Epithelial cell of esophagus (primary cell): ENCODE measurements at places on chromosomes 1 and 21.

DNA sequence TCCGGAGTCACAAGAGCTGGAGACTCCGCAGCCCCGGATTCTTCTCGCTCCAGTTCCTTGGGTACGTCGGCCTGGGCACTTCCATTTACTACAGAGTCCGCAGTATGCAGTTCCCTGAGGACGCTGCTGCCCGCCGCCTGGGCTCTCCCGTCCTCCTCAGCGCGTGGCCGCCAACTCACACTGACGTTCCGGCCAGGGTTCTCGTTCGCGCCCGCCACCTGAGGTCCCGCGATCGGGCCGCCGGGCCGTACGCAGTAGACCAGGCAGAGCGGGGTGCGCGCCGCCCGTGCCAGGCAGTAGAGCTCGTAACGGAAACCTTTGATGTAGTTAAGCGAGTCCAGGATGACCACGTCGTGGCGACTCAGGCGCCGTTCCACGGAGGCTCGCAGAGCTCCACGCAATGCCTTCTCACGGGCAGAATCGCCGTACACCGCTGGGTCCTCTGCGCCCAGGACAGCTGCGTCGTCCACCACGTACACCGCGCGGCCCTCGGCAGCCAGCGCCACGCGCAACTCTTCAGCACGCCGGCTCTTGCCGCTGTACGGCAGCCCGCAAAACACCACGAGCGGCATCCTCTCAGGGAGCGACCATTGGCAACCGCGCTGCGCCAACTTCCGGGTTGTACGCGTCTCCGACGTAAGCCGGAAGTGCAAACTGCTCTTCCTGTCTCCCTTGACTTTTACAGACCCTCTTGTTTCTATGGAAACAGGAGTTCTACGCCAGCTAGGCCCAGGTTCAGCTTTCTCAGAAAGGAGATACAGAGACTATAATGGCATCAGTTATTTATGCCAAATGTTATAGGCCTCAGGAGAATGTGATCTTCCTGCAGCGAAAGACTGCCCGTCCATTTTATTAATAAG, at the start of gene KTI12:
Gene KTI12, minus strand, starts transcription at position 621 of the 860 bp plus-strand sequence. Its CDS starts 49 bp downstream, at position 572.
- DNase-seq: peak; percentile 85

GRCh38 chr1:66197785-66198184, 336.2 kb upstream of the SGIP1 start:
- DNase-seq: no peak

DNA sequence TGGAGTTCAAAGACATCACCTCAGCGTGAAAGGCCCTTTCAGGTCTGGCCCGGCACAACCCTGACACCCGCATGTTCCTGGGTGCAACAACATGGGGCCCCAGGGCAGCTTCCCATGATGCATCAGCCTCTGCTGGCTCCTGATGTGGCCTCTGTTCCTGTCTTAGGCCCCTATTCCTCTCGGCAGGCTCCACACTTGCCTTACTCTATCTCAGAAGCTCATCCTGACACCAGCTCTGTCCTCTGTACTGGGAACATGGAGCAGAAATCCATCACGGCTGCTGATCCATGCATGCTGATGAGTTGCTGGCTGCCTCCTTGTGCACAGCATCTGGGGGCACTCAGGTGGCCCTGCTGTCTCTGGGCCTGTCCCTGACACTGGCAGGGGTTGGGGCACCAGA, 74.6 kb downstream of the ADARB1 start:
- DNase-seq: no peak

DNA sequence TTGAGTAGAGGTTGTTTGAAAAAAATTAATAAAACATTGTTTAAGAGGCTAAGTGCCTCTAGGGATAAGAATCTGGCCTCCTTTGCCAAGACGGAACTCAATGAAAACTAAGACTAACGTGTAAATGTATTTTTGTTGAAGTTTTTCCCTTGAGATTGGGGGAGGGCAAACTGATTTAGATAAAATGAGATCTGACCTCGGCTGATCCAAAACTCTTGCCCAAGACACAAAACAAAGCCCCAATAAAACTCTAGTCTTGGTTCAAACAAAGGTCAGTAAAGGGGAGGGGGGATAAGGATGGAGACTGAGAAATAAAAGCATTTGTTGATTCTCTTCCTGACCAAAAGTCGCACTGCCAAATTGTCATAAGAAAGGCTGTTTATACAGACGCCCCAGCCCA, 134.8 kb upstream of the DPT start:
- DNase-seq: no peak

GRCh38 chr1:157658571-157658970, 42.0 kb downstream of the FCRL3 start:
- DNase-seq: no peak

DNA sequence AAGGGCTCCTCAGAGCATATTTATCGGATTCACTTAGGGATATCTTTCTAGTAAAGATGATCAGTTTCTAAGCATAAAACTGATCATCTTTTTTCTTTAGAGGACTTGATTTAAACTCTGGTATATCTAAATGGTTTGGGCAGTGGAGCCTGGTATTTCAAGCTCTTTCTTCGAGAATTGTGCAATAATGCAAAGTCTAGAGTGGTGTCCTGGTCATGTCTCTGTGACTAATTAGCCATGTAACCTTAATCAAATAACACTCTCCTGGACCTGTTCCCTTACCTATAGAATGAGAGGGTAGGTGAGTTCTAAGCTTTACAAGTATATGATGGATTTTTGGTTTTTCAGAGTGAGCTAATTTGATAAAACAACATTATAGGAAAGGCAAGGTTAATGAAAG, 225.2 kb downstream of the RPS6KC1 start:
- DNase-seq: peak; percentile 8

GRCh38 chr1:111878091-111878490, 111.4 kb downstream of the KCND3 start:
- DNase-seq: no peak

- no peak for DNase-seq
Observed at GRCh38 chr1:163872067-163872466, 550.3 kb downstream of the NUF2 start.

GRCh38 chr1:45840704-45841103, 37.3 kb downstream of the MAST2 start:
- peak; percentile 35 for DNase-seq

GRCh38 chr1:179105393-179105792, 23.5 kb downstream of the TOR3A start:
- DNase-seq: peak; percentile 81
